ENCODE measurements at places on chromosomes 7 and 10.

- DNase-seq, result peak; percentile 75
Observed at GRCh38 chr10:3071405-3072198, 4.3 kb downstream of the PFKP start.

DNA sequence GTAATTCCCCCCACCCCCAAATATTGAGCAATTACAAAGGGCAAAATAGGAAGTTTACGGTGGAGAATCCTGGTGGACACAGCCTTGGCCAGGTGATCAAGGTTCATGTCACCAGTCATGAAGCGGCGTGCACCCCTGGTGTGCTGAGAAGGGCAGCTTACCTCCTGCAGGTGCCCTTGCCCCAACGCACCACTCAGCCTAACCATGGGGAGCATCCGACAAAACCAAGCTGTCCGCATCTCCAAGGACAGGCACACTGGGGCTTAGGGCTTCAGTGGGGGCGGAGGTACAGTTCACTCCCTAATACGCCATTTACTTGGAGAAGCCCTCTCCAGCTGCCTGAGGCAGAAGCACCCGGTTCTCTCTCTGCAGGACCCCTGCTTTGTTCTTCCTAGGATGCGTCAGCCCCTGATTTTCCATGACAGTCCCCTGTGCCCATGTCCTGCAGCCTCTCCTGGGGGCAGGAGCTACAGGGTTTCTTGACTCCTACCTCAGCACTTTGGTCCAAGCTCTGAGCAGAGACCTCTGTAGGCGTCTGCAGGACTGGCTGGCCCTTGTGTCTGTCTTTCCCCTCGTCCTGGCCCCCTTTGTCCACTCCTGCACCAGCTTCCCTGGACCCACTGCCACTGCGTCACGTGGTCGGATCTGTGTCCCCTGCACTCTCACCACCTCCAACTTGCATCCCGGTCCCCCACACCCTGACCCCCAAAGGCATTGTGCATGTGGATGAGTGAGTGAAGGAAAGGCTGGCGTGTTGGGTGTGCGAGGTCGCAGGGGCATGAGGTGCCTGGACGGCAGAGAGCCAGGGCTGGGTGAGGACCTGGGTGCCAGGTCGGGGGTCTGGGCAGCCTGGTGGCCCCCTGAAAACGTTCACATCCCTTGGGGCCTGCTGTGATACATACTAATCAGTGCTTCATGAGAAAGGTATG is 113.7 kb downstream of the LHPP start:
- DNase-seq, result no peak

DNA sequence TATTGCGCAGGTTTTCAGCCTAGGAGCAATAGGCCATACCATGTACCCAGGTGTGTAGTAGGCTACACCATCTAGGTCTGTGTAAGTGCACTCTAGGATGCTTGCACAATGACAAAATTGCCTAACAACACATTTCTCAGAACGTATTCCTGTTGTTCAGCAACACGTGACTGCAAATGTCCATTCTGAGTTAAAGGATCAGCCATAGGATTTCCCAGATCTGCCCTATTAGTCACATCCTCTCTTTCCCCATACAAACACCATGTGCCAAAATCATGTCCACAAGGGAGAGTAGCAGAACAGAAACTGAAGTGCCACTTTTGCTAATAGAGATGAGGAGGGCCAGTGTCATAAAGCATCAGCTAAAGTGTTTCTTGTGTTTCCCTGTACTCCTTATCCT is 42.6 kb upstream of the AMPH start:
- peak; percentile 76 for DNase-seq

DNA sequence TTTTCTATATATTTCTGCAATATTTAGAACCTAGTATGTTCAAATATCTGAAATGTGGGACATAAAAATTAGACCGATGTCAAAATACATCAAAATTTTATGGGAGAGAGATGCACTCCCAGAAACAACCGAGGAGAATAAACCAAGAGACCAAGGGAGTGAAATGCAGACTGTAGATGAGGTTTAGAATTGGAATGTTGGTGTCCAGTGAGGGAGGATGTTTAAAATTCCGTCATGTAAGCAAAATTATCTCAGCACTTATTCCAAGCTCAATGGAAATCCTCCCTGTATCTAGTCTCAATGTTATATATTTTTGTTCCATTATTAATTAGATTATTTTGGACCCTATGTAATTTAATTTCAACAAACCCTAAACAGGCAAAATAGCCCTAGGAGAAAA is 61.9 kb upstream of the MAGI2 start:
- no peak for DNase-seq

- DNase-seq, result no peak
Observed at GRCh38 chr7:145212050-145212449, 376.2 kb upstream of the TPK1 start.
